ENCODE measurements at places on chromosomes 7 and 10.

DNA sequence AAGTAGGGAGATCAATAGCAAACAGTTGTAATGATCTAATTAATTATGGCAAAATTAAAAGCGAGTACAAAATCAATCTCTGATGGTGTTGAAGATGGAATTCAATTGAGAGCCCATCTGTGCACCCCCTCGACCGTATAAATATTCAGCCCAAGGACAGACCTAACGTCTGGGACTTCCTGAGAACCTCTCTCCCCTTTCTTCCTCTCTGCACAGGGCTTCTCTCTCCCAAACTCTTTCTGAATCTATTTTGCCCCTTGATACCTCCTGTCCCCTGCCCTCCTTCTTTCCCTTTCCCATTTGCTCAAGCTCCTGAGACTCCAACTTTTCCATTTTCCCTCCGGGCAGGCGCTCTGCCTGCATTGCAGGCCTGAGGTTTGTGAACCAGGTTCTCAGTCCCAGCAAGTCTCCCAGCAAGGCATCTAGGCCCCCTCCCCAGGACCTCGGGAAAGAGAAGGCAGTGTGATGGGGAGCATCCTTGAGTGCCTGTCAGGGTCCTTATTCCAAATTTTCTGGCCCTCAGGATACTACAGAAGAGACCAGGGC, 8.5 kb upstream of the PAX2 start:
- no peak for DNase-seq

GRCh38 chr7:27936047-27936767, 196.2 kb downstream of the TAX1BP1 start:
- no peak for DNase-seq

DNA sequence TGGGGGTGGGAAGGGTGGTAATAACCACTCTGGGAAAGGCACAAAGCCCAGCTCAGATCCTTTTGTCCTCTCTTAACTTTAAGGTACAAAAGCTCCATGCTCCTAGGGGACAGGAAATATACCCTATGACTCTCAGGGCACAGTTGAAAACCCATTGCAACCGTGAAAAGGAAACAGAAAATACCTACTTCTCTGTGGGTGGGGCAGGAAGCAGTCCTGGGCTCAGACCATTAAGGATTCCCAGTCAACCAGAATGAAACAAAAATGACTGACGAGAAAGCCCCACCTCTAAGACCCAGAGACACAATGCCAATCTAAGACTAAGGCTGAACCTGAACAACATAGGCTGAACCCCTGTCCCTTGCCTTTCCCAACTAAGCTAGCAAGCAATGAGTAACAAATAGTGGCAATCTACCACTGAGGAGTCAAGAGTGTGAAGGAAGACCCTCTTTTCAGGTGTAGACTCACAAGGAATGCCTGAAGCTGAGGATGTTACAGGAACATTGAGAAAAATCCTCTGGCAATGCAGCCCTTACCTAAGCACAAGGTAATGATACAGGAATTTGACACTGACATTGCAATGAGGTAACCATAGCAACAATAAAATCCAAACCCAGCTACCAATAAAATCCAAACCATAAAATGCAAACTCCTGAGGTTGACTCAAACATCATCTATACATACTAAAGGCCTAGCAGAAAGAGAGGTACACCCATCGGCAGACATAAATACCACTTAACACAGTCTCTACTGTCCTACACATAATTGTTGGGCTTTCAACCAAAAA, 380.1 kb downstream of the HPSE2 start:
- DNase-seq, result no peak

DNA sequence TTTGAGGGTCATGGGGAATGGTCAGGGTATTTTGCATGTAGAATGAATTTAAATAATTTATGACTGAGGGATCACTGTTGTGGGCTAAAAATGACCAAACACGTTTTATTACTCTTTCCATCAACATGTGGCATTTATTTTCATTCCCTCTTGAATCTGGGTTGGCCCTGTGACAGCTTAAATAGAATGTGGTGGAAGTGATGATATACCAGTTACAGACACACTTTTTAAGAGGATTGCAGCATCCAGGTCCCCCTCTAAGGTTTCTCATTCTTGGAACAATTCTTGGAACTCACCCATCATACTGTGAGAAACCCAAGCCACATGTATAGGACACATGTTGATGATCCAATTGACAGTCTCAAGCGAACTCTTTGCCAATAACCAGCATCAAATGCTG, 272.4 kb downstream of the ETV1 start:
- no peak for DNase-seq
